Activated CD8-positive, alpha-beta memory T cell treated with anti-CD3 and anti-CD28 coated beads, Interleukin-2, amount 50 U/mL, for 48 hours (primary cell): ENCODE measurements at places on chromosomes 6 and 20.
A peak's percentile ranks its signal among the peaks of the same experiment; 100 is the strongest.

DNA sequence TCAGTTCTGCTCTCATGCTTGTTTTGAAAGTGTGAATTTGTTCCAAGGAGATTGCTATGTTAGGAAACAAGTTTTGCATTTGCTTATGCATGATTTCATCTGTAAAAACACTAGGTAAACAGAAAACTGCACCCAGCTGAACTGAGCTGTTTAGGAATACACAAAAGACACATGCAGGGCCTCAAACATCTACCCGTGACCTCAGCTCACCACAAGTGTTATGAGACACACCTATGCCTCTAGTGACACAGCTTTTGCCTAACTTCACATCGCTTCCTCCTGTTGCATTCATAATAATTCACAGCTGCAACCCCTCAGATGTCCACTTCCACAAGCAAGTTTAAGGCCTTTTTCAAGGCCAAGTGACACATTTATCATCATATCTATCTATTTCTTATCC is 98.0 kb upstream of the SLC24A3 start:
- no peak for DNase-seq

GRCh38 chr6:5724911-5725310 is 281.8 kb downstream of the NRN1 start:
- no peak for DNase-seq

DNA sequence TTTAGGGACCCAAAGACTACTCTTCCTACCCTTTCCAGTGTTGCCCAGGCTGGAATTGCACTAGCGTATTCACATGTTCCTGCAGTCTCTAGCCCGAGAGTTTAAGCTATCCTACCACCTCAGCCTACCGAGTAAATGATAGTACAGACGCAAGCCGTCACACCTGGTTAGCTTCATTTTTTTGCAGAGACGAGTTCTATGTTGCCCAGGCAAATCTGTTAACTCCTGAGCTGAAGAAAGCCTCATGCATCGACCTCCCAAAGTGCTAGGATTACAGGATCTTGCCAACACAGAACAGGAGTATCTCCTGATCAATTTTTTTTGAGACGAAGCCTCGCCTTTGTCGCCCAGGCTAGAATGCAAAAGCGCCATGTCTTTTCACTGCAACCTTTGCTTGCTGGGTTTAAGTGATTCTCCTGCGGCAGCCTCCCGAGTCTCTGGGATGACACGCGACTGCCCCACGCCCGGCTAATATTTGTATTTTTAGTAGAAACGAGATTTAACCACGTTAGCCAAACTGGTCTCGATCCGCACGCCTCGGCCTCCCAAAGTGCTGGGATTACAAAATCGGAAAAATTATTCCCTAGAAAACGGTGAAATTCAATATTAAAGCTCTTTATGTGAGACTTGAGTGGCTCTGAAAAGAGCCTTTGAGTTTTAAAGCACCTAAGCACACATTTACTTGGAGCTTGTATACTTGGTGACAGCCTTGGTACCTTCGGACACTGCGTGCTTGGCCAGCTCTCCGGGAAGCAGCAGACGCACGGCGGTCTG is 128.5 kb downstream of the HFE start:
- peak; percentile 79 for DNase-seq

DNA sequence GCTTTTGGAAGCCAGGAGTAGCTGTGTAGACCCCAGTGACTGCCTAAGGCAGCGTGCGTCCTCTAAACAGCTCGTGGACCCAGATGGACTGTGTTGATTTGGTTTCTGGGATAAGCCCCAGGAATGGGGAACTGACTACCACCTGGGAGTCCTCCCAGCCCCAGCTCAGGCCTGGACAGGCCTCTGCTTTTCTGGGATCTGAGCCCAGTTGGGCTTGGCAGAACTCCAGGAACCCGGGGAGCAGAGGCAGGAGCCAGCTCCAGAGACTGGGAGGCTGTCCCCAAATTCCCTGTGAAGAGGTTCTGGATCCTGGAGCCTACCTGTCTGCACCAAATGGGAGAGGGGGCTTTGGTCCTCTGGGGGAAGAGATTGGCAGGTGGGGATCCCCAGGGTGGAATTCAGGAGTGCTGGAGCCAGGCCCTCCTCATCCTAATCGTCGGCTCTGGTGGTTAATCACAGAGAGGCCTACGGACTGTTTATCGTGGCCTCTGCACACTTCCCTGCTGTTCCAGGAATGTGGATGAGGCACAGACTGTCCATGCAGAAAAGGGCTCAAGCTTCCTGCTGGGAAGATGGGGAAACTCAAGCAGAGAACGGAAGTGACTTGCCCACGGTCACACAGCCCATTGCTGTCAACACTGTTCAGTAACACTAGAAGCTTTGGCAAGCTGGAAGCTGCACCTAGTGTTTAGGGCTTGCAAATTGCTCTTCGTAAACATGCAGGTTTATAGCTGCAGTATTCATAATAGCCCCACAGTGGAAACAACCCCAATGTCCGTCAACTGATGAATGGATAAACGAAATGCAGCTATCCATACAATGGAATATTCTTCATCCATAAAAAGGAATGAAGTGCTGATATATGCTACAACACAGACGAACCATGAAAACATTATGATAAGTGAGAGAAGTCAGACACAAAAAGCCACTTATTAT is 100.6 kb downstream of the KCNB1 start:
- no peak for DNase-seq

DNA sequence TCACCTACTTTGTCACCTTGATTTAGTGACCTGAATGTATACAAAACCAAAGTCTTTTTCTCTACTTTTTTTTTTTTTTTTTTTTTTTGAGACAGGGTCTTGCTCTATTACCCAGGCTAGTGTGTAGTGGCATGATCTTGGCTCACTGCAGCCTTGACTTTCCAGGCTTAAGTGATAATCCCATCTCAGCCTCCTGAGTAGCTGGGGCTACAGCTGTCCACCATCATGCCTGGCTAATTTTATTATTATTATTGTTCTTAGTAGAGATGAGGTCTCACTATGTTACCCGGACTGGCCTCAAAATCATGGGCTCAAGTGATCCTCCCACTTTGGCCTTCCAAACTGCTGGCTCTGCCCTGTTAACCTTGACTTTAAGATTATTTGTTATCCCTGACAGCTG is 37.5 kb downstream of the CRISP2 start:
- no peak for DNase-seq

- no peak for DNase-seq
These were observed 10.0 kb upstream of the SLC4A11 start for GRCh38 chr20:3248993-3249347.
